Endodermal cell (in vitro differentiated cells): ENCODE measurements at places on chromosomes 6 and 20. TPM values are rescaled to one million over a fixed set of nuclear protein-coding genes. Genes with fewer than 3 reads are reported as not detected.

DNA sequence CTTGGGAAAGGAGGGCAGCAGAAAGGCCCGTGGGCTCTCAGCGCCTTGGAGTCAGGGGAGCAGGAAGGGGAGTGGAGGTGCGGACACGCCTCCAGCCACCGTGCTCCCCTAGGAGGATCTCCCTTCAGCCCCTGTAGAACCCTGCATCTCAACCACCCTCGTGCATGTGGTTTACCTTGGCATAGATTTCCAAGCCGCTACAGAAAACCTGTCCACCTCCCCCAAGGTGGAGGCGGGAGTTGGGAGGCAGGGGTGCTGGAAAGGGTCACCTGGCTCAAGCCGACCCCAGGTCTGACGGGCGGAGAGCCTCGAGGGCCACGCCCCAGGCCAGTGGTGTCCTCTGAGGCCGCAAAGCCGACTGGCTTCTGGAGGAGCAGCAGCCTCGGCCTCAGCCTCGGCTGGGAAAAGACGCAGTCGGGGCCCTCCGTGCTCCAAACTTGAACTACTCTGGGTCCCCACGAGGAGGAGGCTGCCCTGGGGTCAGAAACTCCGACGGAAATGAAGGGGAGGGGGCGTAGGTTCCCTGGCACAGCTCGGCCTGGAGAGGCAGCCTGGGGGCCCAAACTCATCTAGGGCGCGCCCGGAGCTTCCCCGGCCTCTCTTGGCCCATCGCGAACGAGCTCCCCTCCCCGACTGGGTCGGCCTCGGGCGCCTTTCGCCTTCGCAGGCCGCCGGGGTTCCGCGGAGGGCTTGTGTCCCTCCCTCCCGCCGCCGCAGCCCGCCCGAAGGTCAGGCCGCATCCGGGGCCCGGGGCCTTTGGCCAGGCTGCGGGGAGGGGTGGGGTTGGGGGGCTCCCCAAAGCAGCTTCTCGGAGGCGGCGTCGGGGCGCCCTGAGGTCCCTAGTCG, 6.3 kb upstream of the FOXF2 start:
- H3K4me1 ChIP-seq = no peaks in the 10 kb centered on the region
- H3K36me3 ChIP-seq = no peaks in the 10 kb centered on the region
- peak; percentile 87 for DNase-seq

DNA sequence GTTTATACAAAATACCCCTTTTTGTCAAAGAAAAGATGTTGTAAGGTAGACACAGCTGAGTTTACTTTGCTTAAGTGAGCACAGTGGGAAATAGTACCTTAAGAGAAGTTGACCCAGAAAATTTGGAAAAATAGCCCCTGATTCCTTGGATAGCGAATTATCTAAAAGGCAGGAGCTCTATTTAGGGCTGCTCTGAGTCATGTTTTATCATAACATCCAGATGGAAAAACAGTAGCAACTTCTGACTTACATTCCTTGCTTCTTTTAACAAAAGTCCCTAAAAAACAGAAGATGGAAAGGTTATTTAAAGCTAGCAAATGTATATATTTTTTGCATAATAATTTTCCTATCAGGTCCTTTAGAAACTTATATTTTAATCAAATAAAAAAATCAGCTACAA, 59.0 kb downstream of the THEMIS start:
- H3K36me3 ChIP-seq = no peaks in the 10 kb centered on the region
- H3K27me3 ChIP-seq = no peaks in the 10 kb centered on the region
- no peak overlapping the region for H3K4me3 ChIP-seq
- H3K27ac ChIP-seq = no peak overlapping the region
- DNase-seq = no peak

- no peak for DNase-seq
- H3K27ac ChIP-seq = no peak overlapping the region
- H3K4me1 ChIP-seq = peaks cover 10% of the 10 kb centered on the region
- H3K4me3 ChIP-seq = no peak overlapping the region
These were observed 38.7 kb downstream of the CDKAL1 start for GRCh38 chr6:20572940-20573339.

Gene TSBP1
- not detected in 2 replicates for total RNA-seq

- H3K4me3 ChIP-seq = no peak overlapping the region
- no peak for DNase-seq
- H3K27me3 ChIP-seq = no peaks in the 10 kb centered on the region
- H3K27ac ChIP-seq = no peak overlapping the region
- H3K36me3 ChIP-seq = peaks cover 43% of the 10 kb centered on the region
These were observed 35.4 kb upstream of the PBOV1 start for GRCh38 chr6:138253731-138254130.

GRCh38 chr20:62388839-62389600, 2.1 kb downstream of the RPS21 start:
- peak overlapping the region; percentile 100 for H3K4me3 ChIP-seq
- peaks cover 30% of the 10 kb centered on the region for H3K36me3 ChIP-seq
- no peak for DNase-seq
- no peaks in the 10 kb centered on the region for H3K4me1 ChIP-seq
- H3K27ac ChIP-seq = no peak overlapping the region

DNA sequence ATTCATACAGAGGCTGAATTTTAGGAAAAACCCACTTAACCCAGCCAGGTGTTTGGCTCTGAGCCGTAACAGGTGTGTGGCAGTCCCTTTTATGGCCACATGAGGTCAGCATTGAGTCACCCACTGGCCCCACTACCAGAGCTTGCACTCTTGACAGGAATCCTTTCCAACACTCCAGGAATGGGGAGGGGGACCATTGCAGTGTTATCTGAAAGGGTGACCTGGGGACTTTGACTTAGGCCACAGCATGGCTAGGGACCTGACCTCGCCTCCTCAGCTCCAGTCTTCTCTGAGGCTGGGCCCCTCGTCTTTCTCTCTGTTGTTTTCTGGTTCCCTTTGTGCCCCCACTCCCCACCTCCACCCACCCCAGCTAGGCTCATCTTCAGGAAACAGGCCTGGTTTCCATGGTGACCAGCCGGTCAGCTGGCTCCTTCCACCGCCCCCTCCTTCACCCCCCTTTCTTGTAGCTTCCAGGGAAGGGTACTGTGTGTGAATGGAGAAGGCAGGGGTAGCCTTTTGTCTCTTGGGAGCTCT, 2.1 kb upstream of the TMEM151B start:
- H3K27me3 ChIP-seq = peaks cover 43% of the 10 kb centered on the region
- no peak overlapping the region for H3K4me3 ChIP-seq
- peak; percentile 94 for DNase-seq
- peak overlapping the region; percentile 36 for H3K27ac ChIP-seq
- H3K4me1 ChIP-seq = peaks cover 5% of the 10 kb centered on the region
- no peaks in the 10 kb centered on the region for H3K36me3 ChIP-seq

DNA sequence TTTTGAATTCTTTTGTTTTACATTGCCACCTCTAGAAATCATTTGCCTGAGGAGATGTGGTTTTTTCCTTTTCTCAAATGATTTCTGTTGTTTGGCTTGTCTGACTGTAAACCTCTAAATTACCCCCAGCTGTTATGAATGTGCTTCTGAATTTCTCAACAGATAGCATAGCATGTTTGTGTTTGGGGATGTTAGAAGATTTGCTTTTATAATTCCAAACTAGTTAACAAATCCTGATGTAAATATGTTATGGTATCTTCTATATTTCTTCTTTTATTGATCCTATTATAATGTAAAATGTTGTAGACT, 31.6 kb upstream of the EZR start:
- no peak overlapping the region for H3K27ac ChIP-seq
- DNase-seq = no peak
- no peaks in the 10 kb centered on the region for H3K36me3 ChIP-seq
- H3K4me1 ChIP-seq = peaks cover 16% of the 10 kb centered on the region

GRCh38 chr20:41391587-41392001, 25.0 kb upstream of the EMILIN3 start:
- peaks cover 3% of the 10 kb centered on the region for H3K4me1 ChIP-seq
- no peak overlapping the region for H3K4me3 ChIP-seq
- peak overlapping the region; percentile 40 for H3K27ac ChIP-seq
- no peaks in the 10 kb centered on the region for H3K27me3 ChIP-seq

- no peaks in the 10 kb centered on the region for H3K36me3 ChIP-seq
- no peak for DNase-seq
- H3K4me1 ChIP-seq = no peaks in the 10 kb centered on the region
- H3K4me3 ChIP-seq = no peak overlapping the region
- no peak overlapping the region for H3K27ac ChIP-seq
- H3K27me3 ChIP-seq = no peaks in the 10 kb centered on the region
These were observed 207.7 kb upstream of the MAN1A1 start for GRCh38 chr6:119557239-119557638.

- H3K27ac ChIP-seq = no peak overlapping the region
- H3K4me1 ChIP-seq = no peaks in the 10 kb centered on the region
- H3K27me3 ChIP-seq = no peaks in the 10 kb centered on the region
- no peak for DNase-seq
These were observed 7.4 kb upstream of the CD83 start for GRCh38 chr6:14110001-14110818.

- H3K27me3 ChIP-seq = no peaks in the 10 kb centered on the region
- no peaks in the 10 kb centered on the region for H3K36me3 ChIP-seq
- H3K27ac ChIP-seq = no peak overlapping the region
- no peak for DNase-seq
- H3K4me1 ChIP-seq = no peaks in the 10 kb centered on the region
- H3K4me3 ChIP-seq = no peak overlapping the region
These were observed 216.9 kb downstream of the GMDS start for GRCh38 chr6:2028457-2029038.

GRCh38 chr6:122872311-122872710, 83.3 kb downstream of the SMPDL3A start:
- no peaks in the 10 kb centered on the region for H3K27me3 ChIP-seq
- H3K27ac ChIP-seq = no peak overlapping the region
- no peak for DNase-seq
- no peaks in the 10 kb centered on the region for H3K36me3 ChIP-seq
- no peaks in the 10 kb centered on the region for H3K4me1 ChIP-seq

Gene CRIP3
- total RNA-seq = 13.0 and 13.4 TPM in 2 replicates

- no peak overlapping the region for H3K4me3 ChIP-seq
- DNase-seq = peak; percentile 57
- no peaks in the 10 kb centered on the region for H3K36me3 ChIP-seq
- H3K27me3 ChIP-seq = no peaks in the 10 kb centered on the region
- no peaks in the 10 kb centered on the region for H3K4me1 ChIP-seq
- H3K27ac ChIP-seq = peak overlapping the region; percentile 20
These were observed 215.0 kb upstream of the PLCB4 start for GRCh38 chr20:8853805-8854338.

DNA sequence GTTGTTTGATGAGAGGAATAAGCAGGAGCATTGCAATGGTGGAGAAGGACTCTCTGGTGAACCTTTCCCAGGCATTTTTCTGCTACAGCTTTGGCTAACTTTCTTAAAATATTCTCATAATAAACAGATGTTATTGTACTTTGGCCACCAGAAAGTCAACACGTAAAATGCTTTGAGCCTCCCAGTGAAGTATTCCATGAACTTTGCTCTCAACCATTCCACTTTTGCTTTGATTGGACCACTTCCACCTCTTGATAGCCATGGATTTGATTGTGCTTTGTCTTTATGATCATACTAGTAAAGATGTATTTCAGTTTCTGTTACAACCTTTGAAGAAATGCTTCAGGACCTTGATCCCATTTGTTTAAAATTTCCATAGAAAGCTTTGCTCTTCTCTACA, 241.1 kb downstream of the TENT5A start:
- no peak overlapping the region for H3K4me3 ChIP-seq
- no peak overlapping the region for H3K27ac ChIP-seq
- DNase-seq = no peak
- no peaks in the 10 kb centered on the region for H3K36me3 ChIP-seq
- no peaks in the 10 kb centered on the region for H3K4me1 ChIP-seq
- peaks cover 5% of the 10 kb centered on the region for H3K27me3 ChIP-seq
